ENCODE measurements at places on chromosomes 6 and 20.

GRCh38 chr6:69888482-69889233 lies 22.3 kb downstream of the COL19A1 start:
- DNase-seq: no peak

DNA sequence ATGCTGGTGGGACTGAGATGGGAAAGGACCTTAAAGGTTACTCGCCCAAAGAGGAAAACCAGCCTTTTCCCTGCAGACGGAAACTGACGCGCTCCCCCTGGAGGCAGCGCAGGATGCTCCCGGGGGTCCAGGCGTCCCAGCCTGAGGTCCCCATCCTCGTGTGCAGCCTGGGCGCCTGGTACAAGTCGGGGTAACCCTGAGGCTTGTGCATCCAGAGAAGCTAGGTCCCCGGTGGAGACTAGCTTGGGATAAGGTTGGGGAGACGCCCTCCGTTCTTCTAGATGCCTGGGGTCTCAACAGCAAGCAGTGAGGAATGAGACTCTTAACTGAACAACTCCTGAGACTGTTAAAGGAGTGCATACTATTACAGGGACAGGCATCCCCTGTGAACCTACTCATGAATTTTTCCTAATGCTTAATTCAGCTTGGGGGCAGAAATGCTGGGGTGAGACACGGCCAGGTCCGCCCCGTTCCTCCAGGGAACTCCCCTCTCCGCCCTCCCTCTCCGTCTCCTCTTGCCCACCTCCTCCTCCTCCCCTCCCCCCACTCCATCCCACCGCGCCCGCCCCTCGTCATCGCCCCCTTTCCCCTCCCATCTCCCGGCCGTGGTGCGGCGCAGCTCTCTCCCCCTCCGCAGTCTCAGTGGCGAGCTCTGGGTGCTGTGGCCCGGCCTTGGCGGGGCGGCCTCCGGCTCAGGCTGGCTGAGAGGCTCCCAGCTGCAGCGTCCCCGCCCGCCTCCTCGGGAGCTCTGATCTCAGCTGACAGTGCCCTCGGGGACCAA lies at the start of gene PRSS35:
TSS of gene PRSS35 (plus strand) at position 634 of the 781 bp plus-strand sequence. CDS start 10,908 bp downstream, outside the sequence.
- DNase-seq: no peak

DNA sequence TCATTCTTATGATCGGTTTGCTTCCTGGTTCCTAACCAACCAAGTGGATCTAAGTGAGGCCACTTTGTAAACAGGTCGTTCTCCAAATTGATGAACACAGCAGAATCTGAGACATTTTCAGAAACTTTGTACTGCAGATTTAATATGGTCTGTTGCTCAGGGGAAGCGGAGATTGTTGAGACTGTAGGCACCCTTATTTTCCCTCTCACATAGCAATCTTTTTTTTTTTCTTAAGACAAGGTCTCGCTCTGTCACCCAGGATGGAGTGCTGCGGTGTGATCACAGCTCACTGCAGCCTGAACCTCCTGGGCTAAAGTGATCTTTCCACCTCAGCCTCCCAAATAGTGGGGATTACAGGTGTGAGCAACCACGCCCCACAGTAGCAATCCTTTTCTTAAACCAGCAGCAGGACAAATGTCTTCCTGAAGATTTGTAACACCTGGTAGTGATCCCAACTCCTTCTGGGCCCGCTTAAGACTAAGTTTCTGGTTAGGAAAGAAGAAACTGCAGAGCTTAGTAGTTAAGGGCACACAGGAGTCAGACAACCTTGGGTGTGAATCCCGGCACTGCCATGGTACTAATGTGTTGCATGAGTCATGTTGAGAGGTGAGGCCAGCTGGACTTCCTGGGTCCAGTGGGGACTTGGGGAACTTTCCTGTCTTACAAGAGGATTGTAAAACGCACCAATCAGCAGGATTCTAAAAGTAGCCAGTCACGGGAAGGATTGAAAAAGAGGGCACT lies 48.4 kb upstream of the EZR start:
- no peak for DNase-seq

- DNase-seq: no peak
These were observed 916.0 kb upstream of the EYS start for GRCh38 chr6:66623050-66623449.

- DNase-seq: peak; percentile 88
These were observed 37.7 kb downstream of the PMEPA1 start for GRCh38 chr20:57672164-57672563.

- peak; percentile 93 for DNase-seq
These were observed 113.5 kb upstream of the BTN3A2 start for GRCh38 chr6:26251354-26252076.

- DNase-seq: no peak
These were observed 159.6 kb upstream of the FLRT3 start for GRCh38 chr20:14497004-14497403.

DNA sequence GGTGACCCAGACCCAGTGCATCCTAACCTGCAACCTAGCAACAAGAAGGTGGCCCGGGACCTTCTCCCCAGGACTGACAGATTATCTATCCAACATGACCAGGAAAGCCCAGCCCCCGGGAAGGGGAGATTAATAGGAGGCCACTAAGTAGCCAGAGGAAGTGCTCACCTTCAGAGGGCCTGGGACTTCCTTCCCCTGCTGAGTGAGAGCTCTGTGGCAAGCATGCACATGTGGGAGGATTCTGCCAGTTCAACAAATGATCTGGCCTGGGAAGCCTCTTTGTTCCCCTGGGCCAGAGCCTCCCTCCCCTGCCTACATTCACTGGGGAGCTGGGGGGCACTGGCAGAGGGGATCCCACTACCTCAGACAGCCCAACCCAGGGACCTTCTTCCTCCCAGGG lies 39.6 kb downstream of the SHLD1 start:
- no peak for DNase-seq

GRCh38 chr20:40265825-40266533 lies 423.1 kb downstream of the MAFB start:
- no peak for DNase-seq

GRCh38 chr6:146898888-146899227 lies 300.1 kb downstream of the ADGB start:
- no peak for DNase-seq

DNA sequence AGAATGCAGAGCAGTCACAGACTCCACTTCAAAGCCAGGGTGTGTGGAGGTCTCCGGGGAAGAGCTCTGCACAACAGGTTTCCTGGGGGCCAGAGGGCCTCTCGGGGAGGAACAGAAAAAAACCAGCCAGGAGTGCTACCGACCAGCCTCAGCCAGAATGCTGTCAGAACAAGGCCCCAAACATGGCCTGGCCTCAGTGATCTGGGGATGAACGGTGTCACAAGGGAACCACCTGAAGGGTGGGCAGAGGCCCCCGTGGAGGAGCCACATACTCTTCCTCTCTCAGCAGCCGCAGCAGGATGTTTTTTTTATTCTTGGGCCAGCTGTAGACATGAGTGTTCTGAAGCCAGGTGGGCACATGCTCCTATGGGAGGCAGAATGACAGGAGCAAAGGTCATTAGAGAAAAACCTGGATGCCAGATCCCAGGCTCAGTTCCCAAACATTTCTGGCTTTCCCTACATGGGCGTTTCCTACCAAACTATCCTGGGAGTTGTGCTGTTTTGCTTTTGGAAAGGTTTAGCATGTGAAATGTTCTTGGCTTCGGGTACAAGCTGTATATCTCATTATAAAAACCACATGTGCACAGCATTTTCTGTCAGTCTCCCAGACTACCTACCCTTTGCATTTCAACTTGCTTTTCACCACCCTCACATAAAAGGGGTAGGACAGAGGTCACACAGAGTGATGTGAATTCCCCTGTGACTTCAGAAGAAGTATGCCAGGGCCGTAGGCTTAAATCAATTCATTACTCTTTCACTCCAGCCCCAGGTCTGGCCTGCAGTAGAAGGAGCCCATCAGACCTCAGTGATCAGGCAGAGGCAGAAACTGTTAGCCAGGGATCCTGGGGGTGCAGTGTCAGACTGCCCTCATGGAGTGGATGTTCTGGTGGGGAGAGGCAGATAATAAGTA lies 46.2 kb downstream of the TRAF3IP2 start:
- DNase-seq: no peak

- DNase-seq: no peak
These were observed 16.4 kb upstream of the LAMA4 start for GRCh38 chr6:112270756-112271155.

All from NCI-H2029 treated with DMSO at 0.1 percent for 48 hours (cell line).